NCI-H1694 treated with DMSO at 0.1 percent for 48 hours (cell line): ENCODE measurements at places on chromosomes 6 and 20.

DNA sequence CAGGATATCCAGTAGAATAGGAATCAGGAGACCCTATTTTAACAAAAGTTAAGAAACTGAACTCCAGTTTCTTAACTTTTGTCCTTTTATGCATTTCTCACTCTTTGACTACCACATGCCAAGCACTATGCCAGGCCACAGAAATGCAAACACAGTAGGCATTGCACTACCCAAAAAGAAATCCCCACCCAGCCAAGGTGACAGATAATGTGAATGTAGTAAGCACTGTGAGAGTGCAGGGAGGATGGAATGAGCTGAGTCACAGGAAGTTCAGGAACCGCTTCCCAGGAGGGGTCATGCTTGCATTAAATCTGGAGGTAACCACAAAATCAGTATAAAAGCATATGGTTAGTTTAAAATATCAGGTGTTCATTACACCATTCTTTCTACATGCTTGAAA, 20.1 kb upstream of the FAM83C start:
- no peak for DNase-seq

GRCh38 chr6:7315948-7316365, 3.0 kb upstream of the SSR1 start:
- DNase-seq, result no peak

- DNase-seq, result no peak
Observed at GRCh38 chr20:50189681-50190250, 864 bp upstream of the CEBPB start.

- no peak for DNase-seq
Observed at GRCh38 chr6:137651178-137651577, 157.0 kb upstream of the OLIG3 start.

GRCh38 chr20:13061381-13061780, 52.6 kb downstream of the SPTLC3 start:
- no peak for DNase-seq

DNA sequence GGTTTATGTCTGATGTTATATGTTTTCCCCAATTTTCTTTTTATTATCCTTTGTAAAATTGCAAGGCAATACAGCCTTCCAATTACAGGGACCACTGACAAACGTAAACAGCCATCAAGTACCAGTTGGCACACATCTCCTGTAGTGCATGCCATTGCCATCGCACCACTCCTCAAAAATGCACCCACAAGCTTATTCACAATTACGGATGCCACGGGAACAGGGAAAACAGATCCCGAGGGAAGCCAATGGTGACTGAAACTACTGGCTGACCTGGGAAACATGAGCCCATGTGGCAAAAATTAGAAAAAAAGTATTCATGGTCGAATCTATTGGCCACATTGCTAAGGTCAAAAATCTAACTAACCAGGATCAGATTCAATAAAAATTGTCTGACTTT, 395.2 kb downstream of the PAX1 start:
- DNase-seq, result no peak

DNA sequence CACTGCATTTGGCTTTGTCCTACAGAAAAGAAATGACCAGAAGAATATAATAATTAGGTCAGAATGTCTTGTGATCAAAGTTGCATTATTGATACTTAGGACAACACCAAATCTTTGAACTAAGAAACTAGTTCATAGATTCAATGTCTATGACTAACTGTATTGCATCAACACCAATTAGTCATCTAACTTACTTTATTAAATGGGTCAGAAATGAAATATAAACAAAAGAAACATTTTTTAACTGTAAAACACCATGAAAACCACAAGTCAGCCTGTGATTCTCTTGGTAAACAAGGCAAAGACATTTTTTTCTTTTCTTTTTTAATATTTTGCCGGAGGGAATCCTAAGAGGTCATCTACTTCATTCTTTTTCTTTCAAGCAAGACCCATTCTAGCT, 114.1 kb upstream of the HDDC2 start:
- no peak for DNase-seq

- DNase-seq, result no peak
Observed at GRCh38 chr6:57421503-57421902, 104.1 kb downstream of the PRIM2 start.

GRCh38 chr6:26315274-26315673, 49.7 kb upstream of the BTN3A2 start:
- DNase-seq, result no peak

- no peak for DNase-seq
Observed at GRCh38 chr6:19052219-19052618, 665.1 kb downstream of the RNF144B start.

DNA sequence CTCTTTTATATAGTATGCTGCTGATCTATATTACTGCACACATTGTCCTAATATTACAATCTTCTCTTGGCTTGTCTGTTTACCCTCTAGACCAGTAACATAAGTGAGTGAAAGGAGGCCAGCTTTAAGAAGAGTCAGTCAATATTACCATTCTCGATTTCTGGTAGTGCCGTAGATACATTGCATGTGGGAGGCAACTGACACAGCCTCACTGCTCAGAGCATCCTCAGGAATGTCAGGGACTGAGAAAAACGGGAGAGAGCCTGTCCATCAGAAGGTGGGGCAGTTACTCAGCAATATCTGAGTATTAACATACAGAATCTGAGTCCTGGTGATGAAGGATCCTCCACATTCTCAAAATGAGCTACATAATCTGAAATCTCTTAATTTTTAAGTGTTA, 259.9 kb downstream of the GJA1 start:
- no peak for DNase-seq

GRCh38 chr20:54339093-54339492, 131.2 kb downstream of the PFDN4 start:
- no peak for DNase-seq

GRCh38 chr20:25030007-25030648, 27.8 kb downstream of the ACSS1 start:
- no peak for DNase-seq

DNA sequence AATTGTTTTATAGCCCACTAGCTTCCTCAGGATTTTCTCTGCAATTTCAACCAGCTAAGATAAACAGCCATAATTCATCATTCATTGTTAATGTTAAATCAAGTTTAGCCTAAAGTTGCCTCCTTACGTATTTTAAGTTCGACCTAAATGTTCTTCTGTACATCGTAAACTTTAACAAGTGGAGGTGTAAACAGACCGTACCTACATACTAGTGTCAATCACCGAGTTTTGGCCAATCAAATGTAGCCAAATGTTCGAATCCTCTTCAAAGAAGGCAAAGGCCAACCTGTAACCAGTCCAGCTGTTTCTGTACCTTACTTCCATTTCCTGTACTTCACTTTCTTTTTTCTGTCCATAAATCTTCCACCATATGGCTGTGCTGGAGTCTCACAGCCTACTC, 13.5 kb downstream of the MBOAT1 start:
- DNase-seq, result no peak

DNA sequence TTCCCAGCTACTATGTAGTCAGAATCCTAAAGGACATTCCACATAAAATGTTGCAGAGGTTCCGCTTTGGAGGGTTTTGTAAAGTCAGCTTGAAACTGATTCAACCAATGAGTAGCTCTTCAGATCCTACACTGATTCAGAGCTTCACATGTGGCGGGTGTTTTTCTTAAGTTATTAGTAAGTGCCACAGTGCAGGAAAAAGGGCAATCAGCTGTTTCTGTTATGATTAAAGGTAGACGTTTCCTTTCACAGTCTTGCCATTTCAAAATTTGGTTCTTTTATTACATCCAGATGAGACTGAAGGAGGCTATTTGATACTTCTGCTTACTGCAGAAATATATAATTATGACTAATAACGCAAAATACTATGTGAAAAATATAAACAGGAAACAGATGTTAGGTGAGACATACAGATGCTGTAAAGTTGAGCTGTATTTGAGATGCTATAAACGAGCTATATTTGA, 443.9 kb downstream of the CDKAL1 start:
- no peak for DNase-seq

- no peak for DNase-seq
Observed at GRCh38 chr20:35274172-35275092, 3.5 kb downstream of the MMP24OS start.

DNA sequence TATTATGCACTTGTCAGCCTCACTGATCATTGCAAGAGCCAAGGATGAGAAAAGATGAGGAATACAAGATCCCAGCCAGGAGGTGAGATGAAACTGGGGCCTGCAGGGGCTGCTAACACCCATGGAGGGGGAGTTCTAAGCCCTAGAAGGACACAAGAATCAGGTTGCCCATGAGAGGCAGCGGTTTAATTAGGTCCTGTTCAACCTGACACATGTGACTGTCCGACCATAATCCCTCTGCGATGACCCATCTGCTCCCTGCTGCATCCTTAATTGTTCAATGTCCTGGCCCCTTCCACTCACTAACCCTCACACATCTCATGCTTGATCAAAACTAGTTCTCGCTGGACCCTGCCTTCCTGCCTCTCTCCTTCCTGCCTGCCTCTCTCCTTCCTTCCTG, 52.2 kb upstream of the NNAT start:
- no peak for DNase-seq

DNA sequence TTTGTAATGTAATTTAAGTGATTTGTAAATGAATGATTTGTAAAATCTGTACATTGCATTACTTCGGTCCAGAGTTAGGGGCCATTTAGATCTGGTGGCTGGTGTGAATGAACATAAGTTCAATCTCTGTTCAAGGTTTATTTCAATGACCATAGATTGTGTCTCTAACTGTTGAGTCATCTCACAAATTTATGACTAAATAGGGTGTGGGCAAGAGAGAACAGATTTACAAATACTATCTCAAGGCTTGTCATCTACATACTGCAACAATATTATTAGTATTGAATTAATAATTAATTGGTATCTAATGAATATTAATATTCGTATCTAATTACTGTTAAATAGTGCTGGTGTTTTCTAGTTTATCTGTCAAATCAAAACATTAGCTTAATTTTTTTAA, 115.3 kb upstream of the EDN1 start:
- DNase-seq, result no peak

GRCh38 chr6:21914121-21914973, 320.8 kb downstream of the SOX4 start:
- DNase-seq, result no peak

DNA sequence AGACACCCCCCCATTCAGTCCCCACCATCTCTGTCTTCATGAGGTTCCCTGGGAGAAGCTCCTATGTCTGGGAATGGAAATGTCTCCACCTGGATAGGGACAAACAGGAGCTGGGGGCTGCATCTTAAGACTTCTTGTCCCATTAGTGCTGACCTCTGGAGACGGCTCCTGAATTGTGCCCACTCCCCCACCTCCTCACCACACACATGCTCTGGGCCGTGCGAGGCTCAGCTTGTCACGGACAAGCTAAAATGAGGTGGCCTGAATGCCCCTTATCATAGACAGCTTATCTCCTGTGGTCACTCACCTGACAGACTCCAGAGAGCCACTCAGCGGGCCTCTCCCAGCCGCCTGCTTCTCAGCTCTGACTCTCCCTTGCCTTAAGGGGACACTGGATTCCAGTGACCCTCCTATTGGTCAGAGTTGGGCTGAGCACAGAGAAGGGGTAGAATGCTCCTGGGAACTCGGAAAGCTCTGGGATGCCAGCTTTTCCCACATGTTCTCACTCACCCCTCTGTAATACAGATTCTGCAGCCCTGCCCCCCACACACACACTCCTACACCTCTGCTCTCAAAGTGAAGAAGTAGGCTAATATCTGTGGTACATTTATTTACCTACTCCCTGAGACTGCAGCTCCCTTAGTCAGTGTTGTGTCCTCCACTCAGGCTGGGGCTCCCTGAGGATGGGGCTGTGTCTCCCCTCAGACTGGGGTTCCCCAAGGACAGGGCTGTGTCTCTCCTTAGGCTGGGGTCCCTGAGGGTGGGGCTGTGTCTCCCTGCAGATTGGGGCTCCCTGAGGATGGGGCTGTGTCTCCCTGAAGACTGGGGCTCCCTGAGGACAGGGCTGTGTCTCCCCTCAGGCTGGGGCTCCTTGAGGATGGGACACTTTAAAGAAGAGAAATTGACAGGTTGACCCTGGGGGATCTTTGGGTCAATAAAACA, 167.5 kb downstream of the VEGFA start:
- DNase-seq, result no peak

GRCh38 chr6:100116411-100117194, 122.6 kb upstream of the MCHR2 start:
- peak; percentile 72 for DNase-seq

DNA sequence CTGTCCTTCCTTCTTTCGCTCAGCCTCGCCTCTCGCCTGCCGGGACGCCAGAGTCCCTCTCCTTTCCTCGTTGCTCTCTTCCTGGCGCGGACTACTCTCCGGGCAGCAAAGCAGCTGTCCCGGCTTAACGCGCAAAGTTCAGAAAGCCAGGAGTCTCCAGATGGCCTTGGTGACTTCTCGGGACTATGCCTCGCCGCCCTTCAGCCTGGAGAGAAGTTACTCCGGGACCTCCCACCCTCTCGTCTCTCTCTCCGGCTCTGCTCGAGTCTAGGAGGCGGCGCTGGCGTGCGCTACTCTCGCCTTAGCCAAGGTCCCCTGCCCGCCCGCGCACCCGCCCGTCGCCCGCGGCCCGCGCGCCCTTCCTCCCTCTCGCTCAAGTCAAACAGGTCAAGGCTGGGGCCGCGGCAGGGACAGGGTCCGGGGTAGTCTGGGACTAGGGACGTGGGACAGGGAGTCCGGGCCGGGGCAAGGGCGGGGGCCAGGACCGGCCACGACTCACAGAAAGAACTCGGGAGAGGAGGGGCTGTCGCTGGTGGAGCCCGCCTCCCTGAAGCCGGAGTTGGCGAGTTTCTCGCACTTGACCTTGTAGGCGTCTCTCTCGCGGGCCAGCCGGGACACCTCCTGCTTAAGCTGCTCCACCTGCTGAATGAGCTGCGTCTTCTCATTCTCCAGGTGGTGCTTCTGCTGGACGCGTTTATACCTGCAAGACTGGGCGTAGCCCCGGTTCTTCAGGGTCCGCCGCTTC, 1.5 kb downstream of the MAFB start:
- no peak for DNase-seq

DNA sequence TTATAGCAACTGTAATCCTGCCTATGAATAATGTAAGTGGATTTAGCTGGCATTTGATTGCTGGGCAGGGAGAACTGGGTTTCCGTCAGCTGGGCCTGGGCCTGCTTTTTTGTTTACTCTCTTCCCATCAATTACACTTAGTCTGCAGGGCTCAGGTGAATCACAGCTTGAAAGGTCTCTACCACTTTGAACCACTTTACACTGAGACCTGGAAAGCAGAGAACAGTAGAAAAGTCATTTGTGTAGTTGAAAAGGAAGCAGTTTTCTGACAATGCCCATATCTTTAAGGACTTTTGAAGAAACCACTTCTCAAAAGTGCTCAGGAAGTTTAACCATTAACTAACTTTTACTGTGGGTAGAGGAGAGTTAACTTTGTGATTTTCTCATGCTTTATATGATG, 315.4 kb upstream of the SASH1 start:
- no peak for DNase-seq

DNA sequence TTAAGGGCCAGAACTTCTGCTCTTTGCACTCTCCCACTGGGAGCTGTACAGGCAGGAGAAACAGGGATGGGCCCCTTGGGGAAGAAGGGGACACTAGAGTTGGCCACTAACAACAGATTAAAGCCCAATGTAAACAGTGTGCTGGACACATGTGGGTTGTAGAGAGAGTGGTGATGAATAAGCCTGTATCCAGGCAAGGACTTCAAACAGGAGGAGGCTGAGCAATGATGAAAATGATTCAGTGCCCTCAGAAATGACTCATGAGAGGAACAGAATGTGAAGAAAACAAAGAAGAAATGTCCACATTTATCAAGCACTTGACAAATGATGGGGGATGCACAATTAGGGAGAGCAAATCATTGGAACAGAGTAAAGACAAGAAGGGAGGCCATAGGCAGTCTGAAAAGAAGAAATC, 242.3 kb downstream of the TBX18 start:
- DNase-seq, result no peak
